ENCODE measurements at places on chromosomes 4 and X.

DNA sequence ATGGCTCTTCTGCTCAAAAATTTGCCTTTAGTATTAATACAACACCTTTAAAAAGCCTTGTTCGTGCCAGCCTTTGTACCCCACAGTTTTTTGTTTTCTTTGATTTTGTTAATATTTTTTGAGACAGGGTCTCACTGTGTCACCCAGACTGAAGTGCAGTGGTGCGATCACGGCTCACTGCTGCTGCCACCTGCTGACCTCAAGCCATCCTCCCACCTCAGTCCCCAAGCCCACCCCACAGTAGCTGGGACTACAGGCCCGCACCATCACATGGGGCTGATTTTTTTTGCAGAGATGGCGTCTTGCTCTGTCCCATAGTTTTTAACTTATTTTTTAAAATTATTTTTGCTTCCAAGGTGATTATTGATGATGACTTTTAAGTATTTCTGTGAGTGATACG is 134.0 kb downstream of the HTR2C start:
- peak; percentile 19 for DNase-seq

GRCh38 chrX:40720792-40721191 is 14.6 kb downstream of the MED14 start:
- DNase-seq: no peak

DNA sequence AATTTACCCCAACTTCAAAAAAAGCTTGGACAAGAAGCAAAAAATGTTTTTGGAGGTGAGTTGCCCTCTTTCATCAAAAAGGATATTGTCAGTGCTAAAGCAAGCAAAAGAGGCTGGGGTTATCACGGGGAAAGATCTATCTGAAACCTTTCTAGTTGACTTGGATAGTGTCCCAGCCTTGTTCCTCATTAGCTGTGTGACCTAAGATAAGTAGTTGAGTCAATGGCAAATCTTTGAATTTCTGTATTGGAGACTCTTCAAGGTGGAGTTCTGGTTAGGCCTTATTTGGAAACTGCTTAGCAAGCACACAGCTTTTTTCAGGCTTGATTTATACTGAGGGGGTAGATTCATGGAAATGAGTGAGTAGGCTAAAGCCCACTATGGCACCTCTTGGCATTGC is 271.6 kb downstream of the GRIA3 start:
- DNase-seq: no peak

- no peak for DNase-seq
These were observed 80.6 kb downstream of the FRYL start for GRCh38 chr4:48699475-48699874.

DNA sequence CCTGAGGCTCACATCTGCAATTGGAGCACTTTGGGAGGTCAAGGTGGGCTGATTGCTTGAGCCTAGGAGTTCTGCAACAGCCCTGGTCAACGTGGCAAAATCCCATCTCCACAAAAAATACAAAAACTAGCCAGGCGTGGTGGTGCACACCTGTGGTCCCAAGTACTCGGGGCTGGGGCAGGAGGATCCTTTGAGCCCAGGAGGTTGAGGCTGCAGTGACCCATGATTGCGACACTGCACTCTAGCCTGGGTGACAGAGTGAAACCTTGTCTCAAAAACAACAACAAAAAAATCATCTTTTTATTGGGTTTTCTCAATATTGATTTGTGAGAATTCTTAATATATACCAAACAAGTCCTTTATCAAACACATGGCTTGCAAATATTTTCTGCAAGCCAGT is 64.9 kb downstream of the ANKRD17 start:
- no peak for DNase-seq

DNA sequence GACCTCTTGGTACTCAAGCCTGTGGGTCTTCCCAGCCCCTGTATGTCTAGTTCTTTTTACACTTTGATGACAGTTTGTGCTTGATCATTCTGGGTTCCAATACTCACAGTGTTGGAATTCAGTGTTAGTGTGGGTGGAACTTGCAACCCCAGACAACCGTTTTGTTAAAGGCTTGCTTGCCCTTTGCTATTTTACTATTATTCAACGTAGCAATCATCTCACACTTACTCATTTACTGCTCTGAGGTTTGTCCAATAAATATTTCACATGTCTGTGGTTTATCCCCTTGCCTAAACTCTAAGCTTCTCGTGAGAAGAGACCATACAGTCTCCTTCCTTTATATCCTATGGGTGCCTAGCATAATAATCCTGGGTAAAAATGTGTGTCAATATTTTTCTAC is 15.3 kb downstream of the CCNG2 start:
- DNase-seq: no peak

GRCh38 chr4:23717528-23718248 is 172.2 kb downstream of the PPARGC1A start:
- peak; percentile 70 for DNase-seq

- no peak for DNase-seq
These were observed 66.4 kb upstream of the HHIP start for GRCh38 chr4:144579411-144580030.

- DNase-seq: no peak
These were observed 59.6 kb downstream of the LEF1 start for GRCh38 chr4:108109111-108109510.

GRCh38 chr4:15012017-15012788 is 9.9 kb downstream of the CPEB2 start:
- DNase-seq: no peak

DNA sequence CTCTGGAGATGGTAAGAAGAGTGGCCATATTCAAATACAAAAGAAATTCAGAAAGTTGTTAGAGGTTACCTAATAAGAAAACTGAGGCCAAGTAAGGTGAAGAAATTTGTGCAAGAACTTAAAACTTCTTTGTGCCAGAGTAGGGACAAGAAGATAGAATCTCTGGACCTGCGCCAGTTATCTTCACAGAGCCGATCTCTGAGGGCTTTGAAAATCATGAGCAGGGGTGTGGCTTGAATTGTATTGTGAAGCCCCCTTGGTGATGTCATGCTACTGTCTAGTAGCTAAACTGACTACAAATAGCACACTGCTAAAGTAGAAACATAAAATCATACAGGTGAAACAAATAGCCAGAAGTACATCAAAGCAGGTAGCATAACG is 184.6 kb downstream of the UGT8 start:
- DNase-seq: no peak

DNA sequence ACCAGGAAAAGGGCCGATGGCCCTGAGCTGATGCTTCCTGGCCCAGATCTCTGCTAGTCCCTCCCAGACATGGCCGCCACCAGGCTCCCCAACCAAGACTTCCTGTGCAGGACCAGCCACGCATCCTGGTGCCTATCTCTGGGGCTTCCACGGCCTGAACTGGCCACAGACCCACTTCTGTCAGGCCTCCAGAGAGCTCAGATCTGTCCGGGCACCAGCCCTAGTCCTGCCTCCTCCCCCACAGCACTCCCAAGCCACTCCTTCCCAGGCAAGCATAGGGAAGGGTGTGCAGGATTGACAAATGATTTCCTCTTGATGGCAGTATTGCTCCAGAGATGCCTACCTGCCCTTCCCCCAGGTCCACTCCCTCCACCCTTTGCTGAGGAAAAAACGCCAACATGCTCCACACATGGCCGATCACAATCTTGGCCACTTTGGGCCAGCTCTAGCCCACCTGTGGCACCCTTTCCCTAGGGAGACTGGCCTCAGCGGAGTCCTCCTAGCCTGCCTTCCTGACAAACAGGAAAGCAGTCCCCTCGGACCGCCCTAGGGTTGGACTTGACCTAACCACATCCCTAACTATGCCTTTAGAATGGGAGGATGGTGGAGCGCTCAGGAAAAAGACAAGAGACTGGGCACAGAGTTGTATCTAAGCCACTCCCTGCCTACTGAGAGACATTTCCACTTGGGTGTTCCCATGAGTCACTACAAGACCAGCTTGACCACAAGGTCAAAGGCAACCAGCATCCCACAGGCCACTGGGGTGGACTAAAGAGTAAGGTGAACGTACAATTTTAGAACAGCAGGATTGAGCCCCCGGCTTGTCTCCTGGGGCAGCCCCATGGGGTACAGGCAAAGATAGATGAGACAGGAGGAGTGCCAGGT is 277.5 kb upstream of the AGTR2 start:
- DNase-seq: peak; percentile 28

- no peak for DNase-seq
These were observed 47.5 kb upstream of the EIF1AX start for GRCh38 chrX:20189171-20189570.

GRCh38 chr4:126364311-126364911 is 1049.7 kb downstream of the FAT4 start:
- no peak for DNase-seq

DNA sequence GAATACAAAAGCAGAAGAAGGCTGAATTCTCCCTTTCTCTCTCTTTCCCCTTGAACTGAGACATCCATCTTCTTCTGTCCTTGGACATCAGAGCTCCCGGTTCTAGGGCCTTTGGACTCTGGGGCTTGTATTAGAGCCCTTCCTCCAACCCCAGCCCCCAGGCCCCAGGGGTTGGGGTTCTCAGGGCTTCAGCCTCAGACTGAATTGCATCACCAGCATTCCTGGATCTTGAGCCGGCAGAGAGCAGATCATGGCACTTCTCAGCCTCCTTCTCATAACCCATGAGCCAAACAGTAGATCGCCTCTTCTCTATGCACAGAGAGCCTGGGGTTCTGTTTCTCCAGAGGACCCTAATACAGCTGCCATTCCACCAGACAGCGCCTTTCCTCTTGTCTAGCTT is 25.3 kb upstream of the CLDN24 start:
- DNase-seq: no peak

DNA sequence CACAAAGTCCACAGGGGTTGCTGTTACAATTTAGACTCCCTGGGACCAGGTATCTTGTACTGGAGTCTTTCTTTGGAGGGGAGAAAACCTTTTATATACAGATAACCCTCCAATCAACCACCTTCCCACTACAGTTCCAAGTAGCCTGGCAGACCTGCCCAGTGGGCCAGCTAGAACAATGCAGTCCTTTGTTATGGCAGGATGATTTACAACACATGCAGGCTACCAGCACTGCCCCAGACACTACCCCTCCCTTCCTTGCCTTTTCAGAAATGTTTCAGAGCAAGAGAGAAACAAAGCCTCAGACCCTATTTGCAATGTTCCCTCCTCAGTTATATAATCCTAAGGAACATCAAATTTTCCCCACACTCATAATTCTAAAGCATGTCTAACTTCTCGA is 11.1 kb downstream of the RASL11B start:
- DNase-seq: no peak

DNA sequence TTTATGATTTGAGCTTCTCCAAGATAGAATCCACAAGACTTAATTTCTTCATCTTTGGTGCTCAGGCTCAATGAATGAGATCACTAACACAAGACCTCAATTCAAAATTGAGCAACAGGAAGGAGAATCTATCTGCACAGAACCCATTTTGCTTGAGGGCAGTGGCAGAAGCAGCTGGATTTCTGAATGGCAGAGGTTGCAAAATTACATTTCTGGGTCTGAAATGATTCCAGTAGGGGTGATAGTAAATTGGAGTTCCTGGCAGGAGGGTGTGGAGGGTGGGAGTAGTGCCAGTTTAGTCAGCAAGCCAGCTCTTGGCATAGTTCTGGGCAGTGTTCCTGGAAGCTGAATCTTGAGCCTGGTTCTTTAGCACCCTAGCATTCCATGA is 281.1 kb downstream of the SLC7A11 start:
- DNase-seq: no peak

DNA sequence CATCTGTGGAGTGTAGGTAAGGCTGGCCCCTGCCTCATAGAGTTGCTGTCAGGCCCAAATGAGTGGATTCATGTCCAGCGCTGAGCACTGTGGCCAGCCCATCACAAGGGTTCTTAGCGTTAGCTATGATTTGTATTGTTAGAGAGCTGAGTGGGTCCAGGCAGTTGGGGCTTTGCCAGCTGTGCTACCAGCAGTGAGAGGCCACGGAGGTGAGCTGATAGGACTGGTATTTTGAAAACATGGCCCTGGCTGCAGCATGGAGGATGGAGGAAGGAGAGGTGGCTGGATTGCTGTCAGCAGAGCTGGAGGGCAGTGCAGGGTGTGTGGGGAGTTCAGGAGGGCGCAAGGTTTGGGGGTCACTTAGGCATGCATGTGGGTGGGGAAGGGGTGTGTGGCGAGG is 69.8 kb downstream of the PSAPL1 start:
- DNase-seq: no peak

DNA sequence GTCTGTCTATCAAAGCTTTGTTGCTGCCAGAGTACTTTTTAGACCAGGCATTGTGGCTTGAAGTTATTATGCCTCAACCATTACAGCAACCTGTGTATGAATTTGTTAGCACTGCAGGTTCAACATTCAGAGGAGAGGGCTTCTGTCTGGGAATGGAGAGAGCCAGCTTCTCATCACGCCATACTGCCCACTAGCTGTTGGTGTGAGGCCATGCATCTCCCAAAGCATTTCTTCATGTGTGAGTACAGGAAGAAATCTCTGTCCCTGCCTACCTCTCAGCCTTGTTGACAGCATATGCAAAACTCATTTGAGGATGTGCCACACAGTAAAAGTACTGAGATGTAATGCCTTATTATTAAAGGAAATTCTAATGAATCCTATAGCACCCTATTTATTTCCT is 76.9 kb upstream of the PPARGC1A start:
- DNase-seq: peak; percentile 15

GRCh38 chr4:127604949-127605709 is 27.6 kb upstream of the INTU start:
- DNase-seq: peak; percentile 46

- peak; percentile 53 for DNase-seq
These were observed 15.0 kb downstream of the BRCC3 start for GRCh38 chrX:155086202-155086840.

DNA sequence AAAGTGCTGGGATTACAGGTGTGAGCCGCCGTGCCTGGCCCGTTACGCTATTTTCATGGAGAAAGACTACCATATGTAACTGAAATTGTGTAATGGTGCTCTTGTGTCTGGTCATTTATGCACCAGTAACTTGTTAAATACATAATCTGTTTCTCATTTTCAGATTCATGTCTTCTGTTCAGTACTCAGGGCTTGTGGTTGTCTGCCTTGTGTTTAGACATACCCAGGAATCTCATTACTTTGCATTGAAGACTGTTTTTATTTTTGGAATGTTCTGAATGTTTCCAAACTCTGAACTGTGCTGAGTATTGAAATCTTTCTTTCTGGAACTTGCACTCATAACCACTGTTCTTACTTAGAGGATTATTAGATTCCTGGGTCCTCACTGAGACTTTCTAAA is 52.8 kb downstream of the PDLIM5 start:
- no peak for DNase-seq

DNA sequence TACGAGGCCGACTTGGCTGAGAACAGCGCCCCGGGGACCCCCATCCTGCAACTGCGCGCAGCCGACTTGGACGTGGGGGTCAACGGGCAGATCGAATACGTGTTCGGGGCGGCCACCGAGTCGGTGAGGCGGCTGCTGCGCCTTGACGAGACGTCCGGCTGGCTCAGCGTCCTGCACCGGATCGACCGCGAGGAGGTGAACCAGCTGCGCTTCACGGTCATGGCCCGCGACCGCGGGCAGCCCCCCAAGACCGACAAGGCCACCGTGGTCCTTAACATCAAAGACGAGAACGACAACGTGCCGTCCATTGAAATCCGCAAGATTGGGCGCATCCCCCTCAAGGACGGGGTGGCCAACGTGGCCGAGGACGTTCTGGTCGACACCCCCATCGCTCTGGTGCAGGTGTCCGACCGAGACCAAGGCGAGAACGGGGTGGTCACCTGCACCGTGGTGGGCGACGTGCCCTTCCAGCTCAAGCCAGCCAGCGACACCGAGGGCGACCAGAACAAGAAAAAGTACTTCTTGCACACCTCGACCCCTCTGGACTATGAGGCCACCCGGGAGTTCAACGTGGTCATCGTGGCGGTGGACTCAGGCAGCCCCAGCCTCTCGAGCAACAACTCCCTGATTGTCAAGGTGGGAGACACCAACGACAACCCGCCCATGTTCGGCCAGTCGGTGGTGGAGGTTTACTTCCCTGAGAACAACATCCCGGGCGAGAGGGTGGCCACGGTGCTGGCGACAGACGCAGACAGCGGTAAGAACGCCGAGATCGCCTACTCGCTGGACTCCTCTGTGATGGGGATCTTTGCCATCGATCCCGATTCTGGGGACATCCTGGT is 2.4 kb downstream of the PCDH7 start:
- DNase-seq: no peak

Data from NAMALWA (cell line).